Cardiac fibroblast (primary cell): ENCODE measurements at places on chromosomes 16 and 17.

GRCh38 chr16:19182481-19182880, 14.4 kb downstream of the SYT17 start:
- no peak for DNase-seq

GRCh38 chr16:13194766-13195165, 293.4 kb downstream of the SHISA9 start:
- no peak for DNase-seq

- peak; percentile 47 for DNase-seq
Measured at GRCh38 chr17:30134551-30134950, 17.9 kb downstream of the NSRP1 start.

DNA sequence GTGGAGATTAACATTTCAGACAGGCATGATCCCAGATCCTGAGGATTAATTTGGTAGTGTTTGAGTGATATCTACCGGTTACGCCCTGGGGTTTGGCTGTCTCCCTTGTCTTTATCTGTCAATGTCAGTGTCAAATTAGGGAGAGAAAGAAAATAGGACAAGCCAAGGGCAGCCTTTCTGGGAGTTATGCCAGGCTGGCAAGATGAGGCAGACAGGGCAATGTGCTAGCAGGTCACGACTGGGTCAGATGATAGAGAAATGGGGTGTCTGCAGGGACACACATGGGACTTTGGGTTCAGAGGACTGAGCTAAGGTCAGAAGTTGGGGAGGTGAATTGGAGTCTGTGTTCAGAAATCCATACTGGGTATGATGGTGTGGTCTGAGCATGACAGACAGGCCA, 27.4 kb upstream of the LYRM9 start:
- DNase-seq = no peak

- DNase-seq = no peak
Measured at GRCh38 chr17:50432125-50432762, 6.2 kb downstream of the ACSF2 start.

GRCh38 chr17:50559674-50560184, 786 bp upstream of the CACNA1G start:
- DNase-seq = peak; percentile 66

- DNase-seq = peak; percentile 11
Measured at GRCh38 chr17:81059026-81059425, 24.1 kb downstream of the BAIAP2 start.

DNA sequence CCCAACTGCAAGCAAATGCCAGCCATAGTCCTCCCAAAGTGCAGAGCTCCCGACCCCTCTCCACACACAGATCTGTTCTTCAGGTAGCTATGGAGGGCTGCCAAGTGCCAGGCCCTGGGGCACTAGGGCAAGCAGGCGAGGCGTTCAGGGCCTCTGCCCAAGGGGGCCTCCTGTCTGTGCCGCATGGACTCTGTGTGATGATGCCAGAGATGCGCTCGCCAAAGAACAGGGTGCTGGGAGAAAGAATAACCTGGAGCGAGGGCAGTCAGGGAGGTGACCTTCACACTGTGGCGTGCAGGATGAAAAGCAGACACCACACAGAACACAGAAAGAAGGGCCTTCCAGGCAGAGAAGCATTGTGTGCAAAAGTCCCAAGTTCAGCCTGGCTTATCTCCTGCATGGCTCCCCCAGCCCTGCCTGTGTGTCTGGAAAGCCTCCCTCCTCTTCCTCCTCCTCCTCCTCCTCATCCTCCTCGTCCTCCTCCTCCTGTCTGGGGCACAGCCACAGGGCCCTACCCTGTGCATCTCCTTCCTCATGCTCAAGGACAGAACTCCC, 44.2 kb downstream of the PEMT start:
- DNase-seq = no peak
